ENCODE measurements at places on chromosomes 5 and 9. TPM values are rescaled to one million over a fixed set of nuclear protein-coding genes. Genes with fewer than 3 reads are reported as not detected.
A peak's percentile ranks its signal among the peaks of the same experiment; 100 is the strongest.

Gene ST8SIA4
- polyA plus RNA-seq: 18.8 TPM

Gene MORN5
- polyA plus RNA-seq: not detected

Gene EIF4EBP3
- polyA plus RNA-seq: 44.7 TPM

Gene FGD3
- 76.4 TPM for polyA plus RNA-seq

Gene F12
- 0.94 TPM for polyA plus RNA-seq

Gene ADAMTS12
- not detected for polyA plus RNA-seq

Gene CA9
- polyA plus RNA-seq: not detected

Gene ADAMTS2
- 0.03 TPM for polyA plus RNA-seq

Gene ORM2
- not detected for polyA plus RNA-seq

- no peaks in the 10 kb centered on the region for H3K27me3 ChIP-seq
- no peak overlapping the region for H3K27ac ChIP-seq
- no peaks in the 10 kb centered on the region for H3K36me3 ChIP-seq
Observed at GRCh38 chr9:12963537-12963936, 188.7 kb downstream of the LURAP1L start.

DNA sequence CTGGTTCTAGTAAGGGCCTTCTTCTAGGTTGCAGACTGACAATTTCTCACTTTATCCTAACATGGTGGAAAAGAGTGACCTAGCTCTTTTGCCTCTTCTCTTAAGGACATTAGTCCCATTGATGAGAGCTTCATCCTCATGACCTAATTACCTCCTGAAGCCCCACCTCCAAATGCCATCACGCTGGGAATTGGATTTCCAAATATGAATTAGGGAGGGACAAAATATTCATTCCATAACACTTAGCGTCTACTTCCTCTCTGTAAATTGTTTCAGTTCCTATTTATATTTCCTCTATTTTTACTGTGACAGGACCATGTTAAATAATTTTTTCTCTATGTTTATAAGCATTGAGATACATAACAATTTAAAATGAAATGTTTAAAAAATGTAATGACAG is 408.8 kb downstream of the CDH10 start:
- DNase-seq: no peak
- H3K4me3 ChIP-seq: no peak overlapping the region
- H3K27me3 ChIP-seq: no peaks in the 10 kb centered on the region
- H3K36me3 ChIP-seq: no peaks in the 10 kb centered on the region
- no peaks in the 10 kb centered on the region for H3K4me1 ChIP-seq
- no peak overlapping the region for H3K27ac ChIP-seq

GRCh38 chr5:140312067-140312790 is 9.3 kb upstream of the PFDN1 start:
- no peak overlapping the region for H3K27ac ChIP-seq
- peaks cover 6% of the 10 kb centered on the region for H3K27me3 ChIP-seq
- H3K36me3 ChIP-seq: no peaks in the 10 kb centered on the region
- H3K4me1 ChIP-seq: no peaks in the 10 kb centered on the region

DNA sequence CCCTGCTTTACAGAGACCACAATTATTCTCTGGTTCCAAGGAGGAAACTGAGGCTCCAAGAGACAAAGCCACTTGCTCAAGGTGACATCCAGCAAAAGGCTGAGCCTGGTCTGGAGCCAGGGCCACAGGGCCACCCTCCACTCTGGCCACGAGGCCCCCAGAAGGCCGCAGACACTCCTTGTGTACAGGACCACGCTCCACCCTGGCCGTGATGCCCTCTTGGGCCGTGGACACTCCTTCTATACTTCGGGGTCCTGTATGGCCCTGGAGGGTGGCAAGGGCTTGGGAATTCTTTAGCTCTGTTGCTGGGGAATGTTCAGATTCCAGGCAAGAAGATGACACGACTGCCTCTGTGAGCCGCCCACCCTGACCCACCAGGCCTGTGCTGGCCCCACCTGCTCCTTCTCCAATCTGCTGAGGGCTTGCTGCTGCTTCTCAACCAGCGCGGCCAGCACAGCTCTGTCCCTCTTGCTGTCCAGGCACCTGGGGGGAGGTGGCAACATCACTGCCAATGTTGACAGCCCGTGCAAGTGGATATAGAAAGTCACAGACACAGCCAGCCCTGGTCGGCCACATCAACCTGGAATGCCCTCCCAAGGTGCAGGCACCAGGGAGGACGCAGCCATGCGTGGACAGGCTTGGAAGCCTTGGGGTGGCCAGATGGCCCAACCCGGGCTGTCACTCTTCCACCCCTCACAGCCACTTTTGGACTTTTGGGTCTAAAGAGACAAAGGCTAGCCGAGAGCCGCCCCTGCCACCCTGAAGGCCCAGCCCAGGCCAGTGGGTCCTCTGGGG is 20.1 kb upstream of the QSOX2 start:
- H3K27me3 ChIP-seq: no peaks in the 10 kb centered on the region
- DNase-seq: no peak
- no peaks in the 10 kb centered on the region for H3K36me3 ChIP-seq
- H3K27ac ChIP-seq: no peak overlapping the region
- H3K4me1 ChIP-seq: peaks cover 11% of the 10 kb centered on the region

GRCh38 chr5:59173578-59173977 is 590.7 kb downstream of the RAB3C start:
- DNase-seq: no peak
- no peak overlapping the region for H3K27ac ChIP-seq
- H3K4me3 ChIP-seq: no peak overlapping the region
- H3K36me3 ChIP-seq: no peaks in the 10 kb centered on the region
- H3K4me1 ChIP-seq: no peaks in the 10 kb centered on the region
- H3K27me3 ChIP-seq: no peaks in the 10 kb centered on the region

DNA sequence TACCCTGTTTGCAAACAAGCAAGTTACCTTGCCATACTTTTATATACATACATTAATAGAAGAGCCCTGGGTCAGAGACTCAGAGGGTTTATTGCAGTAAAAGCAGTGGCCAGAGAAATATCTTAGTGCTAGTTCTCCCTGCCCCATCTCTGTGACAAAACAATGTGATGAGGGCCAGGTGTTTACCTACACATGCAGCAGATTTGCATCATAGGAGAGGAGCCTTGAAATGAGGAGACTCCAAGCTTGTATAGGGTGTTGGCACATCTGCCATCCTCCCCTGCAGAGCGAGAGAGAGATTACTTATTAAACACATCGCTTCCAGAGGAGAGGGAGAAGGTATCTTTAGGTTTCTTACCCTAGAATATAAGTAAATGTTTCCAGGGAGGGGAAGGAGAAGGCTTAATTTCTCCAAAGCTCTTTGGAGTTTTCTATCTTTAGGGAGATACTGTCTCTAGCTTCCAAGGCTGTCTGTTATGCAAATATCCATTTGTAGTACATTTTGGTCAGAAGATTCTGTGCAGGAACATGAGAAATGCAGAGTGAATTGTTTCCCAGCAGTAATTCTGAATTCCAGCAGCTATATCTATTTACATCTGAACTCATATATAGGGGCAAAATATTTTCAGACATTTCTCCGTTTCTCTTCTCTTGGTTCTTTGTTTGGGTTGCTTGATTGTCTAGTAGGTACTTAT is 15.7 kb downstream of the FER start:
- H3K4me1 ChIP-seq: no peaks in the 10 kb centered on the region
- no peaks in the 10 kb centered on the region for H3K36me3 ChIP-seq
- DNase-seq: no peak
- no peak overlapping the region for H3K4me3 ChIP-seq
- H3K27me3 ChIP-seq: no peaks in the 10 kb centered on the region
- H3K27ac ChIP-seq: no peak overlapping the region

DNA sequence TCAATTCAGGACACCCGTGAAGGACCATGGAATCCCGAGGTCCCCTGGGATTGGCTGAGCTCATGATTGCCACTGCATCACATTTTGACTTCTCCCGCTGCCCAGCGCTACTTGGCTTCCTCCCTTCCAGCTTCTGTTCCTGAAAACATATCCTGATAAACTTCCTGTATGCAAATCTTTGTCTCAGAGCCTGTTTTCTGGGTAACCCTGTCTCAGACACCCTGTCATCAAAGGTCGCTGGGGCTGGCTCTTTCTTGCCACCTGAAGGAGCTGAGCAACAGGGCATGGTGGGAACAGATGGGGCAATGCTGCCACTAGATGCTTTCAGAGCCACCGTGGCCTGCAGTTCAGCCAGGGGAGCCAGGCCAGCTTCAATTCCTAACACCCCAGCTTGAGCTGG is 154.3 kb upstream of the TBC1D2 start:
- no peaks in the 10 kb centered on the region for H3K4me1 ChIP-seq
- DNase-seq: no peak
- H3K36me3 ChIP-seq: no peaks in the 10 kb centered on the region
- no peaks in the 10 kb centered on the region for H3K27me3 ChIP-seq

GRCh38 chr9:34984049-34984448 is 5.5 kb upstream of the DNAJB5 start:
- H3K27me3 ChIP-seq: no peaks in the 10 kb centered on the region
- peak; percentile 30 for DNase-seq
- H3K27ac ChIP-seq: no peak overlapping the region
- H3K36me3 ChIP-seq: no peaks in the 10 kb centered on the region
- H3K4me3 ChIP-seq: no peak overlapping the region
- peaks cover 39% of the 10 kb centered on the region for H3K4me1 ChIP-seq

GRCh38 chr9:84296146-84296843 is 44.3 kb downstream of the SLC28A3 start:
- no peaks in the 10 kb centered on the region for H3K27me3 ChIP-seq
- peak overlapping the region; percentile 34 for H3K27ac ChIP-seq
- DNase-seq: peak; percentile 29
- no peaks in the 10 kb centered on the region for H3K36me3 ChIP-seq

GRCh38 chr5:160367261-160367660 is 3.2 kb downstream of the C1QTNF2 start:
- no peak for DNase-seq
- no peaks in the 10 kb centered on the region for H3K36me3 ChIP-seq
- peaks cover 40% of the 10 kb centered on the region for H3K27me3 ChIP-seq
- no peak overlapping the region for H3K27ac ChIP-seq
- peaks cover 5% of the 10 kb centered on the region for H3K4me1 ChIP-seq

GRCh38 chr9:27247756-27248155 is 49.2 kb downstream of the EQTN start:
- H3K27ac ChIP-seq: no peak overlapping the region
- no peaks in the 10 kb centered on the region for H3K36me3 ChIP-seq
- H3K27me3 ChIP-seq: no peaks in the 10 kb centered on the region
- DNase-seq: peak; percentile 16

DNA sequence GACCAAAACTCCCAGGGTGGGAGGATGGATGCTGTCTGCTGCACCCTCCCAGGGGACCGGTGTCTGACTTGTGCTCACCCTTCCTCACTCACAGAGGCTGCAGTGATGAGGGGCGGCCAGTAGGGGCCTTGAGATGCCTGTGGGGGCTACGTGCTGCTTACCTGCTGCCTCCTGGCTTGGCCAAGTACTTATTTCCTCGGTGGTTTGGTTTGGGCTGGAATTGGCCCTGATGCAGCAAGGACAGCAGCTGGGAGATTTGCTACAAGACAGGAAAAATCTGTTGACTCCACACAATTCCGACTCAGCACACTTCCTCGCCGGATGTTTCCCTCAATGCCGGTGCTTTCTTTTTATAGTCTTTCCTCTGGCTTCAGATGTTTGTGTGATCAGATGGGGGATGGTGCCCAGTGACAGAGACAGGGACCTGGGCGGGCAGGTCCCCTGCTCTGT is 6.6 kb downstream of the PCDH12 start:
- H3K4me1 ChIP-seq: no peaks in the 10 kb centered on the region
- no peaks in the 10 kb centered on the region for H3K27me3 ChIP-seq
- no peak overlapping the region for H3K4me3 ChIP-seq
- no peak overlapping the region for H3K27ac ChIP-seq

GRCh38 chr5:32357658-32358057 is 44.9 kb upstream of the MTMR12 start:
- H3K4me1 ChIP-seq: no peaks in the 10 kb centered on the region
- peaks cover 44% of the 10 kb centered on the region for H3K36me3 ChIP-seq
- DNase-seq: no peak
- H3K4me3 ChIP-seq: no peak overlapping the region
- H3K27me3 ChIP-seq: no peaks in the 10 kb centered on the region

GRCh38 chr9:91220021-91220420 is 141.7 kb downstream of the AUH start:
- H3K27me3 ChIP-seq: no peaks in the 10 kb centered on the region
- H3K4me1 ChIP-seq: no peaks in the 10 kb centered on the region
- H3K4me3 ChIP-seq: no peak overlapping the region
- DNase-seq: no peak
